Activated T-helper 1 cell treated with Interleukin-2 at 50 U/mL for 16 hours (primary cell): ENCODE measurements at places on chromosomes 6 and 20.

DNA sequence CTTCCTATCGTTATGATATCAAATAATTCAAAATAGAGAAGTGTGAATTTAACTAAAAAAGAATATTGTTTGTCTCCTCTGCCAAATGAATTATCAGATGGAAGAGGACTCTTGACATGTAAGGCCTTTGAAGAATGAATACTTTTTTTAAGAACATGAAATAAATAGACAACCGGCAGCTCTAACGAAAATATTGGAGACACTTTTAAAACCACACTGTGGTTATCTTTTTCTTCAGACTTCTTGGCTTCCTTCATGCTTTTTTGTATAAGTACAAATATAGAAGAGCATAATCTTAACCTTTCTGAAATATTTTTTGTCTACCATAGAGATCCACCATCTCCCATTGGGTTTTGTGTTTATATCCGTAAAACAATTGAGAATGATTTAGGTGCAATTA is 115.2 kb upstream of the SCGN start:
- no peak for DNase-seq

DNA sequence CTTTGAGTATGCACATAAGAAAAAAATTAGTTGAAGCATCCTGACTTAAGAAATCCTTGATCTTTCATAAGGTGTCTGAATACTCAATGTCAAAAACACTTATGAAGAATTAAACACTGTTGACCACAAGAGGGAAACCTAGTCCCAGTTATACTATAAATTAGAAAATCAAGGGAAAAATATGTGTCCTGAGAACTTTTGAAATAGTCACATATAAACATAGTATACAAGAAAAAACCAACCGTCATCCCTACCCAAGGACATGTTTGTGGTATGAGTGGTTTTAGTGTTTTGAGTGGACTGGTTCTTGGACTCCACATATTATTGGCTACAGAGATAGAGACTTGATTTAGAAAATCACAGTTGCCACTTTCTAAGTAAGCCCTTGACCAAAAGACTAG is 7.6 kb upstream of the HLA-DRA start:
- DNase-seq = no peak

DNA sequence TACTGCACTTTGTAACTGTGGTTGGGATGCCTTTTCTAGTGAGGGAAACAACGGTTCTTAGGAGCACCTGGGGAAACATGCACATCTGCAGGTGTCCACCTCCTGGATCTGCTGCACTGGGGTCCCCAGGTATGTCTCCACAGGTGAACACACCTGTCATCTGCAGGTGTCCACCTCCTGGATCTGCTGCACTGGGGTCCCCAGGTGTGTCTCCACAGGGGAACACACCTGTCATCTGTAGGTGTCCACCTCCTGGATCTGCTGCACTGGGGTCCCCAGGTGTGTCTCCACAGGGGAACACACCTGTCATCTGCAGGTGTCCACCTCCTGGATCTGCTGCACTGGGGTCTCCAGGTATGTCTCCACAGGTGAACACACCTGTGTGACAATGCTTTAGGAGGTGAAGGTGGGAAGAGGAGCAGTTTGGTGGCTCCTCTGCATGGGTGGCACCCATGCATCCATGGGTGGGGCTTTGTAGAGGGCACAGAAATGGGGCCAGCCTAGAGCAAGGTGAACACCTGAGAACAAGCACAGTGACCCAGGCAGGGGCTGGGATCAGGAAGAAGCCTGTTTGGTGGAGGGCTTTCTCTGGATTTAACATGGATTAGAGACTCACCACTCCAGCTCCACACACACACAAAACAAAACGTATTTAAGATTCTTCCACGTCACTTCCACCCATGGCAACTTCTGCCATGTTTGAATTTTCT is 206.0 kb upstream of the CDH4 start:
- DNase-seq = no peak

GRCh38 chr6:123338394-123338793 is 298.4 kb downstream of the TRDN start:
- DNase-seq = no peak

- DNase-seq = no peak
These were observed 289.6 kb downstream of the RFPL4B start for GRCh38 chr6:112636650-112637262.

GRCh38 chr6:53915026-53915691 is 120.4 kb downstream of the LRRC1 start:
- DNase-seq = no peak
